ENCODE measurements at places on chromosomes 7 and 10.
A peak's percentile ranks its signal among the peaks of the same experiment; 100 is the strongest.

DNA sequence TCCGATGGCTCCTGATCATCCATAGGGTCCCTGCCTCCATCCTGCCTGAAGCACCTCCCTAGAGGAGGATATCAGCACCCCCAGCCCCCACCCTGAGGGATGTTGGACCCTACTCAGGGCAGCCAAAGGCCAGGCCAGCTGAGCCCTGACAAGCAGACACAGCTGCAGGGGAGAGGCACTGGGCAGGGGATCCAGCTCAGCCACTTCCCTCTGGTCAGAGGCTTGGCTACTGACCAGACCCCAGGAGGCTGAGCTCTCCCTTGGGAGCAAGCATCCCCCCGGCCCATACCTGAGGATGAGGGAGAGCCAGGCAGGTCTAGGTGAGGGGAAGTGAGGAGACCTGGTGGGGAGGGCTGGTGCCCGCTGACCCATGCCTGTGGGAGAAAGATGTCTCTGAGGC is 6.6 kb downstream of the LDB3 start:
- DNase-seq, result no peak

- no peak for DNase-seq
These were observed 222.4 kb downstream of the RPS24 start for GRCh38 chr10:78255796-78256638.

GRCh38 chr10:3482200-3482993 is 302.6 kb downstream of the KLF6 start:
- DNase-seq, result no peak

DNA sequence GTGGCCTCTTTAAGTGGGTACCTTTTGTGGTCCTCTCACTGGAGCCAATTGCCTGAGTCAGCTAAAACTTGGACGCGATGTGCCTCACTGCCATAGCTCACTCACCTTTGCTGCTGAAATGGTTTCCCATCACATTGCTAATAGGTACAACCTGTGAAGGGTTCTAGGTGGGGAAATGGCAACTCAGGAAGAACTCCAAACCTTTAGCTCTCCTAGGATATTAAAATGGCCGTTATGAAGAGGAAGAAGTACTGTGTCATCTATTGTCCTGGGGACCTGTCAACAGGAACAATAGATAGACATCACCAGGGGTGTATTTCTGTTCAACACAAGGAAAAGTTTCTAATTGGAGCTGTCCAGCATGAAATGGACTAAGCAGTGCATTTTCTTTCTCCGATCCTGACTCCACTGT is 1.2 kb upstream of the ZNF655 start:
- no peak for DNase-seq

- no peak for DNase-seq
These were observed 341.7 kb upstream of the BMPER start for GRCh38 chr7:33563651-33564050.

DNA sequence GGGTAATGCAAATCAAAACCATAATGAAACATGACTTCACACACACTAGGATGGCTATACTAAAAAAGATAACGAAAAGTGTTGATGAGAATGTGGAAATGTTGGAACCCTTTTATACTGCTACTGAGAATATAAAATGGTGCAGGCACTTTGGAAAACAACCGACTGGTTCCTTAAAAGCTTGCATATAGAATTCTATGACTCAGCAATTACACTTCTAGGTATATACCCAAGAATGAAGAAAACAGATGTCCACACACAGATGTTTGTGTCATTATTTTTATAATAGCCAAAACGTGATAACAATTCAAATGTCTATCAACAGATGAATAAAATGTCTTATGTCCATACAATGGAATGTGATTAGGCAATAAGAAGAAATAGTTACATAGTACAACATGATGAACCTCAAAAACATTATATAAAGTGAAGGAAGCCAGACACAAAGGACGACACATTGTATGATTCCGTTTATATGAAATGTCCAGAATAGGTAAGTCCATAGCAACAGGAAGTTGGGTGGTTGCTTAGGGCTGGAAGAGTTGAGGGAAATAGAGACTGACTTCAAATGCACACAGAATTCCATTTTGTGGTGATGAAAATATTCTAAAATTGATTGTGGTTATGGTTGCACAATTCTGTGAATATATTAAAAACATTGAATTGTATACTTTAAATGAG is 148.3 kb upstream of the PHYHIPL start:
- DNase-seq, result no peak

DNA sequence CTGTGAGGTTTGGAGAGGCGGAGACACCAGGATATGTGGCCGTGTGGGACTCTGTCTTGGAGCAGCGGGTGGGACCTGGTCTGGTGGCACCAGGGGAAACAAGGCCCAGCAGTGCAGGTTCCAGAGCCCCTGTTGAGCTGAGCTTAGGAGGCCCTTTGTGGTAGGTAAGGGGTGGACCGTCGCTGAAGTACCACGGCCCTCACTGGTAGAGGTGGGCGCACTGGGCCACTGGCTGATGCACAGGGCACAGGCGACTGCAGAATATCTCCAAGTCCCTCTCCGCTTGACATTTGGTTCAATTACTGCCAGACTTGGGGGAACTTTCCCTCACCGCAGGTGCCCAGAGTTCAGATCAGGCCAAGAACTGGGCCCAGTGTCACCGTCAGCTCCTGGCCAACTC is 27.3 kb downstream of the DOCK1 start:
- DNase-seq, result no peak

DNA sequence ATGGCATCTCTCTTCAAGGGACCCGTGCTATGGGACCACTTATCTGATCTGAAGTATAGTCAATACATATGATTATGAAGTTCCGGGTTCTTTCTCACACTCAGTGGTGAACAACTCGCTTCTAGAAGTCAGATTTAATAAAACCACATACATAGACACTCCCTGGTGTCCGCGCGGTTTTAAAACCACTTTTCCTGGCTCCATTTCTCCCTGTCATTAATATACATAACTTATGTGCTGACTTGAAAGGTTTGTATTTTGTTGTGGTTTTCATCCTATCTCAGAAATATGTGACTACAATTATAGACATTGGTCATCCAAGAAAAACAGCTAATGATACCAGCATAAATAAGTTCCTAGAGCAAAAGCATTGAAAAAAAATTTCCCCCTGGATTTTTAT is 34.0 kb downstream of the SVIL start:
- no peak for DNase-seq

GRCh38 chr10:62583876-62584615 is 209.9 kb downstream of the ZNF365 start:
- no peak for DNase-seq

GRCh38 chr10:89238956-89239644 is 12.5 kb downstream of the LIPA start:
- no peak for DNase-seq

DNA sequence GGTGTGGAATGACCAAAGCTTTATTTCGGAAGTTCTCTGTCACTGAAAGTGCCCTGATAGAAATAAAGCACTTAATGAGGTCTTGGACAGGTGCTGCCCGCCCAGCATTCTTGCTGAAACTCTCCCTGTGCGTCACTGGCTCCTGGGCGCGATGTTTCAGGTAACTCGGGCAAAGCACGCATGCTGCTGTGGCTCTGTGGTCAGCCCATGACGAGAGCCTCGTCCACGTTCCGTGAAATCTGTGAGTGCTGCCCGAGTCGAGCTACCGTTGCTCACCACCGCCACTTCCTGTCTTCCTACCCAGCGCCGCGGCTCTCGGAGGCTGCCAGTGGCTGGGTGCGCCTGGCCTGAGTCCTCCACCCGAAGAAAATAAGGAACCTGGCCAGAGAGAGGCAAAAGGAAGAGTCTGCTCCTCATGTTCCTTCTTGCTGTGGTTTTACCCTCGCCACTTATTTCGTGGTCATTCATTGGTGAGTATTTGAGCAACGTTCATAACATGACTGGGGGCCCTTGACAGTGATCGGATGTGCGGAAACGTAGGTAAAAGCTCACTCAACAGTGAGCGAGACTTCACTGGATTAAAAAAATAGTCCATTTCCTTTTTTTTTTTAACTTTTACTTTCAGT is 95.5 kb downstream of the MAP3K8 start:
- DNase-seq, result peak; percentile 52

GRCh38 chr10:21919906-21920305 is 83.6 kb downstream of the DNAJC1 start:
- no peak for DNase-seq

GRCh38 chr7:36309716-36310115 is 79.9 kb upstream of the ANLN start:
- DNase-seq, result no peak

- no peak for DNase-seq
These were observed 60.8 kb downstream of the CHN2 start for GRCh38 chr7:29255199-29255878.

GRCh38 chr10:96280859-96281258 is 9.5 kb upstream of the BLNK start:
- DNase-seq, result no peak

DNA sequence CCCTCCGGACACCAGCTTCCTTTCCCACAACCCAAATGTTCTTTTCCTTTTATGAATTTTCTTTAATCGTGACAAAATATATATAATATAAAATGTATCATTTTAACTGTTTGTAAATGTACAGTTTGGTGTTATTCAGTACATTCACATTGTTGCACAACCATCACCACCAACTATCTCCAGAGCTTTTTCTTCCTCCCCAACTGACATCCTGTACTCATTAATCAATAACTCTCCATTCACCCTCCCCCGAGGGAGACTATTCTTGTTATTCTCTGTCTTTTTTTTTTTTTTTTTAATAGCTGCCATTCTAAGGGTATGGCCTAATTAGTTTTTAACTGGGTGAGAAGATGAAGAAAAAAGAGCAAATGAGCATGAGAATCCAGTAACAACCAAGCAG is 30.6 kb upstream of the ITGB1 start:
- DNase-seq, result no peak

DNA sequence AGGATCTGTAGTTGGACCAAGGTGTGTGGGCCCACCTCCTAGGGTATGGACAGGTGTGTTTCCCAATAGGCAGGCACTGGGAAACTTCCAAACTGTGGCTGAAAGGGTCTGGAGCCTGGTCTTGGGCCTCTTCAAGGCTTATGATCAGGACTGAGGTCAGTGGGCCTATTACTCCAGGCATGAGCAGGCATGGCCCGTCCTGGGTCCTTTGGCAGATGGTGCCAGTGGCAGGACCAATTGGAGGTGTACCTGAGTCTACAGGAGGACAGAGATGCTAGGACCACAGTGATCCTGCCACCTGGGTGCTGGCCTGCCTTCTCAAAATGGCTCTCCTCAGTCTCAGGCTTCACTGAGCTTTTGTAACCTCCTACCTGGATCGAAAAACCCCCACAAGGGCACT is 95.4 kb downstream of the RAB18 start:
- DNase-seq, result no peak

DNA sequence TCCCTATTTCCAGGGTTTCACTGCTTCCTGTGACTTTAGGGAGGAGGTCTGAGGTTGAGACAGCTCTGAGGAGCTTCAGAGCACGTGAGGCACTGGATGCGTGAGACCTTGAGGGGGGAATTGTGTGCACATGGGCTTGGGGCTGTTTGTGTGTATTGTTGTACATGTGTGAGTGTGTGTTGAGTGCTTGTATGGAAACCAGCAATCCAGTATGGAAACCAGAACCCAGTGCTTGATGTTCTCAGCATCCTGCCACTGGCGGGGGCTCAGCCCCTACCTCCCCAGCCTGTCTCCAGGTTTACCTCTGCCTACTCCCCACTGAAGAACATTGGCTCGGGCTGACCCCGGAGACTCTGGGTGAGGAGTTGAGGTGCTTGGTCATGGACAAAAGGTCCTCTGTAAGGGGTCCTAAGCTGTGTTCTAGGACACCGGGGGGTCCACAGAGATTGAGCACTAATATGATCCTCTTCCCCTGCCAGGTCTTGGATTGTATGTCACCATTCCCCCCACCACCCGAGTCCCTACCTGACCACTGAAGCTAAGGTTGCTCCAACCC is 20.8 kb downstream of the SFTPD start:
- DNase-seq, result no peak

- DNase-seq, result no peak
These were observed 85.5 kb upstream of the ABI1 start for GRCh38 chr10:26946102-26946811.

DNA sequence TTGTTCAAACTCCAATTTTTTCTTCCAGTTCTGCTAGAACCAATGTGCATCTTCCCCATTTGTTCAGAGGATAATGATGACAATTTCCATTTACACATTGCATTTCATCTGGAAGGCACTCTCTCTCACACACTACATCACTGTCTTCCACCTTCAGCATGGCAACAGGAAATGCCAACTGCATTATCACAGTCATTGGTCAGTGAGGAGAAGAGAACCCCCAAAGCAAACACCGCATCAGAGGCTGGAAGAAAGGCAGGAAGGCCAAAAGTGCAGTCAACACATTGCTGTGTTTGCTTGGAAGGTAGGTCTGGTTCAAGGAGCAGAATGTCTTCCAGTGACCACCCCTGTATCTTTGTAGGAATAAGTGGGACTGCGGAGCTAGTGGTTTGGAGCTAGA is 192.2 kb upstream of the RHOBTB1 start:
- DNase-seq, result no peak

GRCh38 chr10:78314651-78315050 is 281.0 kb downstream of the RPS24 start:
- no peak for DNase-seq

- DNase-seq, result no peak
These were observed 62.0 kb downstream of the PAX2 start for GRCh38 chr10:100807241-100807951.

- no peak for DNase-seq
These were observed 78.1 kb downstream of the INHBA start for GRCh38 chr7:41624818-41625217.

GRCh38 chr10:45377321-45377720 is 3.3 kb downstream of the ALOX5 start:
- DNase-seq, result no peak

DNA sequence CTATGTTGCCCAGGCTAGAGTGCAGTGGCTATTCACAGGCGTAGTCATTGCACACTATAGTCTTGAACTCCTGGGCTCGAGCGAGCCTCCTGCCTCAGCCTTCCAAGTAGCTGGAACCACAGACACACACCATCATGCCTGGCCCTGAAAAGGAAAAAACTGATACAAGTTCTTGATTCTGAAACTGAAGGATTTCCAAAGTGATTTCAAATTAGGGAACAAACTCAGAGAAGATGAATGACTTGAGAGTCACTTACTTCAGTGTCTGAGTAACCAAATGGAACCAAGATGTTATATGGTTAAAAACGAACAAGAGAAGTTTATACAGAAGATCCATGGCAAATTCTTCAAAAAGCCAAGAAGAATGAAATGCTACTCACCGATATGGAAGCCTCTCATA is 14.4 kb downstream of the CWF19L1 start:
- DNase-seq, result no peak

Data from activated T-helper 1 cell treated with anti-CD3 and anti-CD28 coated beads, Interleukin-2, amount 50 U/mL, for 16 hours (primary cell).